LHCN-M2 (cell line): ENCODE measurements at places on chromosomes 2 and 18.
A peak's percentile ranks its signal among the peaks of the same experiment; 100 is the strongest.

DNA sequence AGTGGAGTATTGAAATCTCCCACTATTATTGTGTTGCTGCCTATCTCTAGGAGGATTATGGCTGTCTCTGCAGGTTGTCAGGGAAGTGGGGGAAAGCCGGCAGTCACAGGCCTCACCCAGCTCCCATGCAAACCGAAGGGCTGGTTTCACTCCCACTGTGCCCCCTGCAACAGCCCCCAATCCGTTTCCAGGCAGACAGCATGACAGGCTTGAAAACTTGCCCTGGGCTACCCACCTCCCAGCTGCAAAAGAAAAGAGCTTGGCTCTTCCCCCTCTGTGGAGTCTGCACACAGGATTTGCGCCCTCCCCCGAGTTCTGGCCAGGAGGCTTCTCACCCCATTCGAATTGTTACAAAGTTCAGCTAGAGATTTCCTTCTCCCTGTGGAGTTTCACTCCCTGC is 87.4 kb upstream of the MSTN start:
- DNase-seq, result no peak

- peak; percentile 3 for DNase-seq
These were observed 474.9 kb downstream of the NRXN1 start for GRCh38 chr2:50556934-50557575.

GRCh38 chr2:36013064-36013463 is 342.5 kb upstream of the CRIM1 start:
- no peak for DNase-seq

DNA sequence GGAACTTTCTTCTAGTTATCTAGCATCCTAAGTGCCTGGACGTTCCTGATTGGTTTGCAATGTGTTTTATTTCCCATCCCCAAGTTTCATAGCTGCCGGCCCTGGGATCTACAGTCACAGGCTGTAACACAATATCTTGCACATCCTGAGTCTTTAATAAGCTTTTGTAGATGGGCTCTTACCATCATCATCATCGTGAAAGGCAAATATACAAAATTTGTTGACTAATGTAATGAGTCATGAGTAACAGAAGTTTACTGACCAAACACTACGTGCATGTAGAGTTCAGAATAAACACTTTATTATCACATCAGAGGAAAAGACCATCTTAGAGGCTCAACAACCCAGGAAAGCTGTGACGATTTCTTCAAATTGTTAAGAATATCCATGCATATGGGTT is 8.1 kb upstream of the TYMS start:
- peak; percentile 41 for DNase-seq

GRCh38 chr2:239275044-239275685 is 125.7 kb downstream of the HDAC4 start:
- peak; percentile 97 for DNase-seq

- DNase-seq, result no peak
These were observed 592.2 kb upstream of the SYT4 start for GRCh38 chr18:43869451-43870008.

DNA sequence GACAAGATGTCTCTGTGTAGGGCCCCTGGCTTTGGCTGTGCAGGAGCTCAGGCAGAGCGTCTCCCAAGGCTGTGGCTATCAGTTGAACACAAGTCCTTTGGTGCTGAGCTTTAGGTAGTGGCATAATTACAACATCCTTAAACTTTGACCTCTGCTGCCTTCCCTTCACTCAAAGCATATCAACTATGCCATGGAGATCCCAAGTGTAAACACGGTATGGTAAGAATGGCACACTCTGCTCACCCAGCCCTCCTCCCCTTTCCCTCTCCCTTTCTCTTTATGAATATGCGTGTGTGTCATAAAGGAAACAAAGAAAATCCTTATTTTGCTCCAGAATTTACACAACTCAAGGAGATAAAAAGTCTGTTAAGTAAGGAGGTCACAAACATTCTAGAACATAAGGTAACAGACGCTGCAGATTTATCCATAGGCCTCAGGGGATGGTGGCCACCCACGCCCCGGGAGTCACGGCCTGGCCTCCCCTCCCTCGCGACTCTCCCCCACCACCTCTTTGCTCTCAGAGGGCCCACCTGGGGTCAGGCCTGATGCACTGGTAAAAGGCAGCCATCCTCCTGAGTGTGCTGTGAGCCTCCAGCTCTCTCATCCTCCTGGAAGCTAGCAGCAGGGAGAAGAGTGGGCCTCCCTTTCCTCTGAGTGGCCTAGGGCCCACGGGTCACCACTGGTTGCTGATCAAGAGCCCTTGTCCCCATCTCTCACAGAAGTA is 67.3 kb downstream of the CRACDL start:
- no peak for DNase-seq

DNA sequence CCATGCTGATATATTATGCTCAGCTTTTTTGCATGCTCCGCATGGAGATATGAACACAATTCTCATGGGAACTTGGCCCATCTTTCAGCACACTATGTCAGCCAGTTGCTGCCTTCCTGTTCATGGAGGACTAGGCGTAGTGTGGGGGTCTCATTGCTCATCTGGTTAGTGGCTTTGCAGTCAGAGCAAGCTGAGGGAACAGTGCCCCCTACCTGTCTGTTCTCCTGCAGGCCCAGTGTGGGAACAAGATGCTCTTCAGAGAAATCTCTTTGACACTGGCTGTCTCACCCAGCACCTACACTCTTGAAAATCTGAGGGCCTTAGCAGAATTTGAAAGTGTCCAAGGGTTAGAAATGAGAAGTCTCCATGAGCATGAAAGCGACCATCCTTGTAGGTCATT is 47.1 kb downstream of the SPTBN1 start:
- DNase-seq, result peak; percentile 47

DNA sequence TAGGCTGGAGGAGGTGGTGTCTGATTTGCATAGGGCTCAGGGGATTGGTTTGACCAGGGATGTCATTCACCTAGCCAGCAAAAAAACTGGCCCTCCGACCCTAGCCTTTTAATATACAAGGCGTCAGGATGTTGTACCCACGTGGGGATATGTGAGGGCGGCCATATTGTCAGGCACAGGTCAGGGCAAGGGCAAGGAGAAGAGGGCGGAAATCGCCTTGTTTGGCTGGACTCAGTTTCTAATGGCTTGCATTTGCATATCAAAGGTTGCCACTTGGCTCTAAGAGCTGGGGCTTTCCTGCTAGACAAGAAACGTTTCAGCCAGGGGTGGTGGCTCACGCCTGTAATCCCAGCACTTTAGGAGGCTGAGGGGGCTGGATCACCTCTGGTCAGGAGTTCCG is 24.9 kb upstream of the PDCL3 start:
- no peak for DNase-seq

GRCh38 chr2:194289712-194290346 is 1367.2 kb upstream of the SLC39A10 start:
- no peak for DNase-seq

GRCh38 chr2:106124106-106124756 is 69.9 kb downstream of the UXS1 start:
- DNase-seq, result no peak

GRCh38 chr2:86213699-86214502 is 14.6 kb downstream of the MRPL35 start:
- DNase-seq, result no peak

GRCh38 chr18:78399992-78400503 is 579.6 kb upstream of the SALL3 start:
- no peak for DNase-seq

GRCh38 chr2:105582952-105583660 is 161.6 kb upstream of the NCK2 start:
- no peak for DNase-seq

- DNase-seq, result no peak
These were observed 818 bp upstream of the SLC20A1 start for GRCh38 chr2:112644933-112645309.

DNA sequence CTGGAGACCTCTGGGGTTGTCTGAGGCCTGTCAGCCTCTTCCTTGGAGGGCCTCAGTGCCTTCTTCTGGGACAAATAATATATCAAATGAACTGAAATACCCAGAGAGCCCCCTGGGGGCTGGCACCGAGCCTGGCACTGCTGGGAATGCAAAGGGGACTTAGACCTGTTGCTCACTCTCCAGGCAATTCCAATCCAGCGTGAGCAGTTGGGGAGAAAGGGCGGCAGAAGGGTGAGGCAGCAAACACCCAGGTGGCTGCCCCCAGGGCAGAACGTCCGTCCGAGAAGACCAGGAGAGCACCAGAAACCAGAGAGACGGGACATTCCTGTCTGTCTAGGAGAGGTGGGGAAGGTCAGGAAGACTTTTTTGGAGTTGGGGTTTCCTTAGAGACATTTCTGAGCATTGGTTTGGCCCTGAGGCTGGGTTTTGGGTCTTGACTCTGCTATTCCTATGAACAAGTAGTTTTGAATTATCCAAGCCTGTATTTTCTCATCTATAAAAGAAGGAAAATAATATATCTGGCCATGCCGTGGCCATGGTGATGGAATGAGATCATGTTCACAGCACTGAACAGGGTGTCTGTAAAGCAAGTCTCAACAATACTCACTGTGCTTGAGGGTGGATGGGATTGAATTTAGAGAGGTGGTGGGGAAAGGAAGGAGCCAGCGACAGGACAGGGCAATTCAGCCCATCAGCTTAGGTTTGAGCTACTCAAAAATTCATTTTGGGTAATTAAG is 44.3 kb upstream of the ZBTB7C start:
- DNase-seq, result no peak

DNA sequence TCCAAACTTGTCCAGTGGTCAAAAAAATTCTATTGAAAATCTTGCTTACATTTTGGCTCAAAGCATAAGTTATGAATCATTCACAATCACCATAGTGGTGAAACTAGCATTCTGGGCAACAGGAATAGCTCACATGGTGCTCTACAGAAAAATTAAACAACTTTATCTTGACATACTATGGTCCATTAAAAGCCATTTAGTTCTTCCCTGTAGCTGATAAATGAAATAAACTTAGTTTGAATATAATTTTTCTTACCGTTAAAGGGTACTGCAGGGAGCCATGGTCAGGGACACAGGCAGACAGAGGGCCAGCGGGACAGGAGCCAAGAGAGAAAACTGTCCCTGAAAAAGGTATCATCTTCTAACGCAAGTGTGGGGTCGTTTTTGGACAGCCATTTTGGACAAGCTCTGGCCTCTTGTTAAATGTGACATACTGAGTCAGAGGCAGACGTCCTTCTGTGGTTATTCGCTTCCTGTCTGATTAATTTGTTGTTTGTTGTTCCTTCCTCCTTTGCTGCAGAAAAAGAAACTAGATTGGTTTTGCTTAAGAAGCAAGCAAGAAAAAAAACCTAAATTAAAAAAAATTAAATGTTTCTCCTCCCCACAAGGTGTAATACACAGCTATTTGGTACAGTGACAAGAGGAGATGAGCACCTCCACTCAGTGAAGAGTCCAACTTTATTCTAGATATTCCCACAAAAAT is at the start of gene WIPF1:
WIPF1 (minus strand) TSS at position 460 of the 703 bp plus-strand sequence. CDS start 12,231 bp downstream, outside the sequence.
- DNase-seq, result peak; percentile 85

DNA sequence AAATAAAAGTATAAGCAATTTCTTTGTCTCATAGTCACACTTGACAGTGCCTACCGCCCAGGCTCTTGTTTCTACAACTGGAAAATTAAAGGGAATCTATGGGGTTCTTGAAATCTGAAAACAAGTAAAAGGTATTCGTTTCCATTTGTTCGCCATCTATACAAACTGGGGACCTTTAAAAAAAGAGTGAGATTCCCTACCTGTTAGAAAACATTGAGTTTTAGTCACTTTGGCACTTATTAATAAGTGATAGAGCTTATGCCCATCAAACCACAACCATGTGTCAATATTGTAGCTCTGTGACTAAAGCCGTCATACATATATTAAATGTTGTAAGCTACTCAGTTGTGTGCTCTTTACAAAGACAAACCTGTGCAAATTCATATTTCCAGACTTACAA is 13.2 kb downstream of the FN1 start:
- DNase-seq, result no peak

DNA sequence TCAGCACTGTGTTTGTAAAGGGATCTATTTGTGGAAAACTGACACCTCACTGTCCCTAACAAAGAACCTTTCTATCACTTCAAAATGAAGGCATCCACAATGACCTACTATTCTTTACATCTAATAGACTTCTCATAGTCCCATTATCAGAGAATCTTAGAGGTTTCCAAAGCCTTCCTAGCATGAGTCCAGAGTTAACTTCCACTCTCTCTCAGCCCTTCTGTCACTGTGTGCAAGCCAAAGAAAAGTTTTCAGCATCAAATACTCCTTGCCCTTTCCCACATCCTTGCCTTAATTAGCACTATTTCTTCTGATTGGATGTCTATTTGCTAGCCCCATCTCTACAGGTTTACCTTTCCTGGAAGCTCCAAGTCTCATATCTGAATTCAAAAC is 178.5 kb downstream of the ERBB4 start:
- DNase-seq, result no peak

DNA sequence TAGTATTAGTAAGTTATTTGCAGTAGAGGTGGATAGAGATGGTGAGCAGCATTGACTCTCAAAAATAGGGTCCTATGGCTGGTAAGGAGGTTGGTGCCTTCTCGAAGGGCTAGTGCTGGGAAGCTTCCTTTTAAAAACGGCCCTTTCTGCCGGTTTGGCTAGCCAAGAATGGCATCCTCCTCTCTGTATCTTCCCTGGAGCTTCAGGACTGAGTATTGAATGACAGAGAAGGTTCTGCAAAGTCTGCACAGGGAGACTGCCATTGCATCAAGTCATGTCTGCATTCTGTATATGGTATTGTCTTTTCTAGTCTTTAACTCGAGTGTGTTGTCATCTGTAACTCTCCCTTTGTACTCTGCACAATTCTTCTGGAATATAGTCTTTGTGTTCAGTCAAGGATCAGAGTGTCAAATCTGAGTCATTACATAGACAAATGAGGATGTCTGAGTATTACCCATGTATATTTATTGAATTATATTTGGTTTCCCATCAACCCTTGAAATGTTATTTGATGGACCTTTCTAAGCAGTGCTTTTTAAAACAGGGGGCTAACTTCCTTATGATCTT is 1.1 kb downstream of the LDLRAD4 start:
- no peak for DNase-seq

DNA sequence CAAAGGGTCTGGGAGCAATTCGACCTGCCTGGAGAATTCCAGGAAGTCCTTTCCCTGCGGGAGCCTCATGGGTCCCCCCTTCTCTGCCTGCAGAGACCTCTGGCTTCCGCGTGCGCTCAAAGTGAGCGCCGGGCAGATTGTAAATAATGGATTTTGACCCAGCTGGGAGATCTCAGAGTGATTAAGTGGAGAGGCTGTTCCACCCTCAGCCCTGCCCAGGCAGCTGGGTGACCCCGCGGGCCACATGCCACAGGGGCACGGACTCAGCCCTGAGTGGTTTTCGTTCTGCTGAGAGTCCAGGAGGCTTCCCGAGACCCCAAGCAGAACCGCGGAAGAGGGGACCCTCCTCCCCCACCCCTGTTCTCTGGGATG is 1.2 kb downstream of the KCNG2 start:
- no peak for DNase-seq

DNA sequence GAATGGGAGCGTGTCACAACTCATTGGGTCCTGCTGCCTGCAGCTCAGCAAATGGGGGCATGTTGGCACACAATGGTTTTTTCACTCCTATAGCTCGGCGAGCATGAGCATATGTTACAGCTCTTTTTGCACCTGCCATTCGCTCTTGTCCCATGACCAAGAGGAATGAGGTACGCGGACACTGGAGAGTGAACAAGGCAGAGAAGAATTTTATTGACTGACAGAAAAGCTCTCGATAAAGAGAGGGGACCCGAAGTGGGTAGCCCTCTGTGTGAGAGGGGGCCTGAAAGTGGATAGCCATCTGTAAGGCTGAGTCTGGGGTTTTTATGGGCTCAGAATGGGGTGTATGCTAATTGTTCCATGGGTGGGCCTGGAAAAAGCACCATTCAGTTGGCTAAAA is 5.5 kb downstream of the ACYP2 start:
- no peak for DNase-seq
